ENCODE measurements at places on chromosomes 11 and 22. TPM values are rescaled to one million over a fixed set of nuclear protein-coding genes. Genes with fewer than 3 reads are reported as not detected.

GTSE1 gene
- total RNA-seq, result 34.7 TPM

MPPED2 gene
- total RNA-seq, result not detected

SCGB2A2 gene
- not detected for total RNA-seq

LMO1 gene
- total RNA-seq, result 2.4 TPM

INPPL1 gene
- total RNA-seq, result 83.3 TPM

KRTAP5-8 gene
- not detected for total RNA-seq

MAPK8IP2 gene
- total RNA-seq, result 2.5 TPM

CTTN gene
- 192 TPM for total RNA-seq

H19 gene
- total RNA-seq, result 10.4 TPM

MAJIN gene
- total RNA-seq, result not detected

APOBEC3A gene
- total RNA-seq, result not detected

RIMBP3C gene
- total RNA-seq, result 0.28 TPM

SLC7A4 gene
- total RNA-seq, result not detected

OVOL1 gene
- total RNA-seq, result 0.05 TPM
